ENCODE measurements at places on chromosomes 3 and 15. TPM values are rescaled to one million over a fixed set of nuclear protein-coding genes. Genes with fewer than 3 reads are reported as not detected.
A peak's percentile ranks its signal among the peaks of the same experiment; 100 is the strongest.

DNA sequence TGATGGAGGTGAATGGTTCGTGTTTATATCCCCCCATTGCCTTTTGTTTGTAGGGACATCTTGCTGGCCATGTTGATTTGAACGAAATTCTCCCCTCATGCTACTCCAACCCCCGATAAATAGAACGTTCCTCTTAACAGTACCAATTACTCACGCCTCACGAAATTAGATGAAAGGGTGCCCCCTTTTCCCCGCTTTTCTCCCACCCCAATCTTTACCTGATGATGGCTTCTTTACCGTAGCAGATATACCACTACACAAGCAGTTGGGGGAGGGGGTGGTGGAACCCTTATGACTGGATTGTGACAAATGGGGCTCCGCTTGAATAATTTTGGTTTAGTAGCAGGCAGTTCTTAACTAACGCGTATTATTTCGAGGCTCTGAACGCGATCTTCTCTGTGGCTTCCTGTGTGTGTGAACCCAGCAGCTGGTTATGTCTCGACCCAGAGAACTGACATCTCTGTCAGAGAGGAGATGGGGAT, 1.1 kb downstream of the PIAS1 start:
- no peaks in the 10 kb centered on the region for H3K36me3 ChIP-seq
- H3K4me1 ChIP-seq: peaks cover 23% of the 10 kb centered on the region
- peak overlapping the region; percentile 84 for H3K4me3 ChIP-seq
- DNase-seq: peak; percentile 6

The PPM1M gene
- total RNA-seq: 16.2 TPM

The CRYGS gene
- total RNA-seq: 4.4 TPM

GRCh38 chr15:70199540-70200410, 102.1 kb upstream of the TLE3 start:
- H3K4me3 ChIP-seq: no peak overlapping the region
- peaks cover 45% of the 10 kb centered on the region for H3K4me1 ChIP-seq
- no peak overlapping the region for H3K27ac ChIP-seq

The HEXA gene
- total RNA-seq: 129 TPM

- no peaks in the 10 kb centered on the region for H3K4me1 ChIP-seq
- H3K27me3 ChIP-seq: no peaks in the 10 kb centered on the region
- H3K27ac ChIP-seq: no peak overlapping the region
- H3K4me3 ChIP-seq: no peak overlapping the region
- H3K36me3 ChIP-seq: no peaks in the 10 kb centered on the region
Observed at GRCh38 chr3:143901105-143901504, 52.8 kb upstream of the SLC9A9 start.

DNA sequence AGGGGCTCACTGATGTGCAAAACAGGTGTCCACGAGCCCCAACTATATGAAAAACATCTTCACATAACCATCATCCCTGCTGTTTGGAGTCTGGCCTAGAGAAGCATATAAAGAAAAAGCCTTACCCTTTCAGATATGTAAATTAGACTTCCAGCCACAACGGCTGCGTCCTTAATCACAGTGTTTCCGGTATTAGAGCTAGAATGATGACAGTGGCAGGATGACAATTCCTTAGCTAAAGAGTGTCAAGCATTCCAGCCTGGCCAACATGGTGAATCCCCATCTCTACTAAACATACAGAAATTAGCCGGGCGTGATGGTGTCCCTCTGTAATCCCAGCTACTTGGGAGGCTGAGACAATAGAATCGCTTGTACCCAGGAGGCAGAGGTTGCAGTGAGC, 19.5 kb upstream of the SAMD7 start:
- DNase-seq: no peak
- H3K36me3 ChIP-seq: no peaks in the 10 kb centered on the region
- H3K4me3 ChIP-seq: no peak overlapping the region

All from PC-9 (cell line).